Stimulated activated CD4-positive, alpha-beta T cell treated with anti-CD3 and anti-CD28 coated beads, Interleukin-15, amount 100 ng/mL, for 1 hour (primary cell): ENCODE measurements at places on chromosomes 2 and 18.

GRCh38 chr18:79628416-79629248, 51.0 kb upstream of the CTDP1 start:
- no peak for DNase-seq

GRCh38 chr2:47602996-47603395, 179.9 kb upstream of the MSH6 start:
- DNase-seq: no peak

DNA sequence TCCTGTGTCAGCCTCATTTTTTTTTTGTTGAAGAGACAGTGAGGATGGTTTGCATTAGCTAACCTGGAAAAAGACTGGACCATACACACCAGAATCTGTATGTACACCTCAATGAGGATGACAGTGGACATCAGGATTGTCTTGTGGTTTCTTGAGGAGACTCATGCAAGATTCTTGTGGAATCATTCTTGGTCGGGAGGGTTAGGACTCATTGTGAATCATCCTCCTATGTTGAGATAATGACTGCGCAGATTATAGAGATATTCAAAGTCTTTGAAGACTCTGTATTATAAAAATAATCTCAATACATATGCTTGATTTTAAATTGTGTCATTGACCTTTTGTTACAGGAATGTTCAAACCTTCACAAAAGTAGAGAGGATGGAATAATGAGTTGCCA, 49.1 kb upstream of the DOCK10 start:
- DNase-seq: no peak

GRCh38 chr2:111675419-111676194, 208.4 kb downstream of the ANAPC1 start:
- DNase-seq: no peak

DNA sequence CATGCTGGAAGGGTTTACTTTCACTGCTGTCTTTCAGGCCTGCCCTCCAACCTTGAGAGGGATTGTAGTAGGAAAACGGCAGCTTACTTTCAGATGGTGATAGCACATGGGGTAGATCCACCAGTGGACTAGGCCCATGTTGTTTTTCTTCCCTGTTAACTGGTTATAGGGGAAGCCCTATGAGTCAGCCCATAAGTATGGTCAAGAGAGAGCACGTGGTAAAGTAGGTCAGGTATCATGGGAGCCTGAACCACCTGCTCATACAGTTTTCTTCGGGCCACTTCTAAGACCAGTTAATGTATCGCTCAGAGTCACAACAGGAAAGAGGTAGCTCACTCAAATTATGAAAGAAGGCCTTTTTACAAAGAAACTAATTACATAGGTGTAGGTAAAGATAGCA, 33.0 kb downstream of the PDK1 start:
- DNase-seq: no peak

DNA sequence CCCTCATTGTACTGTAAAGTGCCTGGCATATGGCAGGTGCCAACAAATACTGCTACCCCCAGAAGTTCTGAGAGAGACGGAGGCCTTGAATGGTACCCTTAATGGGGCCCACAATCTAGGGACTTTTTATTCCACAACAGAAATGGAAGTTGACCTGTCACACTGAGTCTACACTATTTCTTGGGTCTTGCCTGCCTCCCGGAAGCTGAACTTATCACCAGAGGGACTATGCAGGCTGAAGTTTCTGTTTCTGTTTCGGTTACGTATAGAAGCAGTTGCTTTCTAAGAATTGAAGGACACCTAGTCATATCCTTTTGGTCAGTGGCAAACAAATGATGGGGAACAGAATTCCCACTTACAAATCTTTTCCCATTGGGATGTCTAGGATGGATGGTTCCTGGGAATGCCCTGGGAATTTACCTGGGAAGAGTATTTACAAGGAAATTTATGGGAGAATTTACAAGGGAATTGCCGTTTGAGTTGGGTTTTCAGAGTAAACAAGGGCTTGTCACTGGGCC, 74.2 kb downstream of the HS1BP3 start:
- DNase-seq: no peak

DNA sequence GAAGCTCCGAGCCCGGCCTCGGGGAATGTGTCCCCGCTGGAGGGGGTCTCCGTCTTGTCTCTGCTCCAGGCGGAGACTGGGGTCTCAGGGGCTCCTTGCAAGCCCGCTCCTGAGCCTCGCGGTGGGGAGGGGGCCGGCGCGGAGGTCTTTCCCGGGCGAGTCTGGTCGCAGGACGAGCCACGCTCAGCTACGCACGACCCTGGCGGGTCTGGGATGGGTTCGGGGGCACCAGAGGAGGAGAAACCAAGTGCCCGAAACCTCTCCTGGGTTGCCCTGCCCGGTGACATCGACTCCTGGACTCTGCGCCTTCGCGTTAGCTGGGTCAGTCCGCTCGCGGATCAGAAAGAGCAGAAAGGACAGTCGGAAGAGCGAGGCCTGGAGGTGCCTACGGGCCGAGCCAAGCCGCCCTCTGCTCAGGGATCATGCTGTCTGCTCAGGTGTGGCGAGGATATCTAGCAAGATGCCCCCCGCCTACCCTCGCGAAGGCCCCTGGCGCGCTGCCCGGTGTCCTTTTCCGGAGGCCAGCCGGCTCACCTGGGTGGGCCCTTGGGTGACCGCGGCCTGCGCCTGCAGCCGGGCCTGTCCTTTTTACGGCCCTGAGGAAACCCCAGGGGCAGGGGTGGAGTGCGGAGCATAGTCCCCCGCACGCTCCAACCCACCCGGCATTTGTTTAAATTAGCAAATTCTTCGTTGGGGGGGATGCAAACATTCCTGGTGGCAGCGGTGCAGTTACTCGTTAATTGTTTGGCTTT, 58.7 kb downstream of the SNORC start:
- no peak for DNase-seq

GRCh38 chr2:199738727-199739412, 112.1 kb downstream of the FTCDNL1 start:
- no peak for DNase-seq

DNA sequence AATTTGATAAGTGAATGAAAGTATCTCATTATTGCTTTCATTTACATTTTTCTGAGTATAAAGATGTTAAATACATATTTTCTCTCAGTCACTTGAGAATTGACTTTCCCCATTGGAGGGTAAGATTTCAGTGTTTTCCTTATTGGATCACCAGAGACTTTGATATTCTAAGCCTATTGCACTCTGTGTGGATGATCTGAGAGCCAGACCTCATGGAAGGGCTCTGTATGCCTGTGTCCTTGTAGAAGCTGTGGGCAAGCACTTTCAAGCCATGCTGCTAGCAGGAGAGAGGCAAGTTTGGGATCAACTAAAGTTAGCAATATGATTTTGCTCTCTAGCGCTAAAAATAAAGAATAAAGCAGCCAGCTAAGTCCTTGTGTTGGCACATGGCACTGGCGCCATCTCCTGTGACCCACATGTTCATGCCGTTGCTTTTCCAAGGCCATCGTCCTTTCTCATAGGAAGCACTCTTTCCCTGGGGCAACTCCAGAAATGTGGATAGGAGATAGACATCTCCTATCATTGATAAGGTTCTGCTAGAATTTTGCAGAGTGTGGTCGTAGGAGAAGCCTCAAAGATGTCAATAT, 72.6 kb downstream of the AOX1 start:
- no peak for DNase-seq
